ENCODE measurements at places on chromosomes 2 and 18.
A peak's percentile ranks its signal among the peaks of the same experiment; 100 is the strongest.

- peaks cover 8% of the 10 kb centered on the region for H3K4me1 ChIP-seq
- H3K27ac ChIP-seq, result no peak overlapping the region
- no peaks in the 10 kb centered on the region for H3K36me3 ChIP-seq
- H3K27me3 ChIP-seq, result no peaks in the 10 kb centered on the region
Observed at GRCh38 chr2:231533086-231533776, 3.0 kb upstream of the NMUR1 start.

- 0 out of 2 replicates have a peak, but pooled peaks cover 5% of the 10 kb centered on the region for H3K27me3 ChIP-seq
- peaks cover 6% of the 10 kb centered on the region for H3K4me1 ChIP-seq
- H3K4me3 ChIP-seq, result no peak overlapping the region
- no peaks in the 10 kb centered on the region for H3K36me3 ChIP-seq
- DNase-seq, result no peak
- H3K27ac ChIP-seq, result peak overlapping the region; percentile 26
Observed at GRCh38 chr2:70371753-70372152, 69.9 kb upstream of the FAM136A start.

DNA sequence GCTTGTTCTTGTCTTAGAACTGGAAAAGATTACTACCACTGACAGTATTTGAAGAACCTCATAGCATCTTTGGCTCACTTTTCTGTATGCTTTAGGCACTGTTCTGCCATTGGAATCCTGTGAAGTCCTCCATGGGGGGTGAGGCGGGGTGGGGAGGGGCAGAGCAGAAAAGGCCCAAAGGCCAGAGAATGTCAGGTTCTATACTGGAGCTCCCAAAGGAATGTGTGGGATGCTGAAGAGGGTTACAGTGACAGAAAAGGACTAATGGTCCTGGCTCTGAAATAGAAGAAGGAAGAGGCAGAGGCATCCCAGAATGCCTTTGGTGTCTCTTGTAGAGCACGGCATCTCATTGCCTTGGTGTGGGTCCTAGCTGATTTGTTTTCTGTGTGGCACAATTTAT is 141.9 kb downstream of the HAUS1 start:
- peaks cover 13% of the 10 kb centered on the region for H3K4me1 ChIP-seq
- H3K36me3 ChIP-seq, result no peaks in the 10 kb centered on the region
- DNase-seq, result no peak
- H3K27me3 ChIP-seq, result no peaks in the 10 kb centered on the region
- H3K27ac ChIP-seq, result no peak overlapping the region
- H3K4me3 ChIP-seq, result no peak overlapping the region

- H3K4me1 ChIP-seq, result no peaks in the 10 kb centered on the region
- H3K36me3 ChIP-seq, result no peaks in the 10 kb centered on the region
- H3K27me3 ChIP-seq, result no peaks in the 10 kb centered on the region
- no peak overlapping the region for H3K4me3 ChIP-seq
- DNase-seq, result no peak
Observed at GRCh38 chr18:39724652-39725051, 2159.1 kb upstream of the CELF4 start.

GRCh38 chr2:184543832-184544231 is 54.5 kb upstream of the ZNF804A start:
- H3K4me1 ChIP-seq, result no peaks in the 10 kb centered on the region
- no peaks in the 10 kb centered on the region for H3K27me3 ChIP-seq
- no peaks in the 10 kb centered on the region for H3K36me3 ChIP-seq
- H3K27ac ChIP-seq, result no peak overlapping the region

DNA sequence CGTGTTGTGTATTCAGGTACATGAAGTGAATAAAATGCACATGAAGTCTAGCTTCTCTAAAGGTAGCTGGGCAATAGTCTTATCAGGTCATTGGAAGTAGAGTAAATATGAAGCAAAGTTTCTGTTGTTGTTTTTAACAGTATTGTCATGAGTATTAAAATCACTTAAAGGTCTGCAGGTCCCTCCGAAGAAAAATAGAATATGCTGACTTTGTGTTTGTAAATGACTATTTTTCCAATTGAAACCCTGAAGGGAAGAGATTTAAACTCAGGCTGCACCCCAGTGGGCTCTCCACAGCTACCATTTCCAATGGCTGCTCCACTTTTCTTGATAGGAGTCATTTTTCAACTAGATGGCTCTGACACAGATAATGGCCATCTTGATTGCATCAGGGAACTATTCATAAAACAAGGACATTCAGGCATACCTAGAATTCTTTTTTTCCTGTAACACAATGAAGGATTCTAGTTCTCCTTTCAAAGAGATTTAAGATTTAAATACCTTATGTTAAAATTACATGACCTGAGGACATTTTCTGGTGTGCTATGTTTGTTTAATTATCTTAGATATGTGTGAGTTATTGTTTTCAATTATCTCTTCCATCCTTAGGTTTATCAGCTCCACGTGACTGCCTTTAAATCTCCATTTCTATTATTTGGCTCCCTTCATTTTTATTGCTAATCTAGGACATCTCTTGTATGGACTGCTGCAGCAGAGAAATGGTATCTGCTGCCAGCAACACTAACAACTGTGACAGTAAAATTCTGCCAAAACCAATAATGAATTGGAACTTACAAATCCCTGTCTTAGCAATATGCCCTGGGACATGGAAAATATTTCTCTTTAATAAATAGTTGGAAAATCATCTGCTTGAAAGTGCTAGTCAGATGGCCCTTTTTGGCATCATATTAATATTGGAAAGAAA is 149.2 kb upstream of the NOSTRIN start:
- no peak for DNase-seq
- H3K4me3 ChIP-seq, result no peak overlapping the region
- no peaks in the 10 kb centered on the region for H3K36me3 ChIP-seq

- H3K4me1 ChIP-seq, result no peaks in the 10 kb centered on the region
- no peak overlapping the region for H3K27ac ChIP-seq
- no peak for DNase-seq
- H3K27me3 ChIP-seq, result no peaks in the 10 kb centered on the region
Observed at GRCh38 chr2:23118894-23119293, 266.1 kb upstream of the KLHL29 start.

GRCh38 chr2:24315669-24316068 is 44.7 kb downstream of the ITSN2 start:
- peaks cover 5% of the 10 kb centered on the region for H3K4me1 ChIP-seq
- peaks cover 9% of the 10 kb centered on the region for H3K36me3 ChIP-seq
- DNase-seq, result no peak
- H3K4me3 ChIP-seq, result no peak overlapping the region

DNA sequence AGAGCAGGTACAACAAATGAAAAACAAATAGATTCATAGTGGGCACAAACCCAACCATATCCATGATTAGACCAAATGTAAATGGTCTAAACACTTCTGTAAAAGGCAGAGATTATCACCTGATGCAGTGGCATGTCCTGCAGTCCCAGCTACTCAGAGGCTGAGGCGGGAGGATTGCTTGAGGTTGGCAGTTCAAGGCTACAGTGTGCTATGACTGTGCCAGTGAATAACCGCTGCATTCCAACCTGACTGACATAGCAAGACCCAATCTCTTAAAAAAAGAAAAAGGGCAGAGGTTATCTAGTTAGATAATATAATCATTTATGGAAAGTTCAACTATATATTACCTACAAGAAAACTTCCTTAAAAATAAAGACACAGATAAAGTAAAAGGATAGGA is 21.3 kb upstream of the SLC3A1 start:
- H3K27me3 ChIP-seq, result no peaks in the 10 kb centered on the region
- H3K4me3 ChIP-seq, result no peak overlapping the region
- no peak for DNase-seq
- no peaks in the 10 kb centered on the region for H3K36me3 ChIP-seq

DNA sequence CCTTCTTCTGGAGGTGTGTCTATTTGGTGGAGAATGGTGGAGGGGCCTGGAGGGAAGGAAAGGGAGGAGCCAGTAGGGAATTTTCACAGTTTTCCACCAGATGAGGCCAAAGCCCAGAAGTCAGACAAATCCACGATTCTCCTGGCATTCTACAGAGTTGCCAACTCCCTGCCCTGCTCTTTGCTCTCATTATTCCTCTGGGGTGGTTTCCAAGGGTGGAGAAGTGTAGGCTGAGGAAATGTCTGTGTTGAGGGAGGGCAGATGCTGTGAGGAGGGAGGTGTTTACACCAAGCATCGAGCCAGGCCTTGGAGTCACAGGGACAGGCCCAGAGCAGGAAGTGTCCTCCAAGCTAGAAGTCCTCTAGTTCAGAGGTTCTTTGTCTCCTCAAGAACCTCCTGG is 124.1 kb upstream of the LGALSL start:
- H3K27ac ChIP-seq, result no peak overlapping the region
- no peaks in the 10 kb centered on the region for H3K27me3 ChIP-seq
- H3K4me1 ChIP-seq, result no peaks in the 10 kb centered on the region
- no peak for DNase-seq
- H3K36me3 ChIP-seq, result no peaks in the 10 kb centered on the region

DNA sequence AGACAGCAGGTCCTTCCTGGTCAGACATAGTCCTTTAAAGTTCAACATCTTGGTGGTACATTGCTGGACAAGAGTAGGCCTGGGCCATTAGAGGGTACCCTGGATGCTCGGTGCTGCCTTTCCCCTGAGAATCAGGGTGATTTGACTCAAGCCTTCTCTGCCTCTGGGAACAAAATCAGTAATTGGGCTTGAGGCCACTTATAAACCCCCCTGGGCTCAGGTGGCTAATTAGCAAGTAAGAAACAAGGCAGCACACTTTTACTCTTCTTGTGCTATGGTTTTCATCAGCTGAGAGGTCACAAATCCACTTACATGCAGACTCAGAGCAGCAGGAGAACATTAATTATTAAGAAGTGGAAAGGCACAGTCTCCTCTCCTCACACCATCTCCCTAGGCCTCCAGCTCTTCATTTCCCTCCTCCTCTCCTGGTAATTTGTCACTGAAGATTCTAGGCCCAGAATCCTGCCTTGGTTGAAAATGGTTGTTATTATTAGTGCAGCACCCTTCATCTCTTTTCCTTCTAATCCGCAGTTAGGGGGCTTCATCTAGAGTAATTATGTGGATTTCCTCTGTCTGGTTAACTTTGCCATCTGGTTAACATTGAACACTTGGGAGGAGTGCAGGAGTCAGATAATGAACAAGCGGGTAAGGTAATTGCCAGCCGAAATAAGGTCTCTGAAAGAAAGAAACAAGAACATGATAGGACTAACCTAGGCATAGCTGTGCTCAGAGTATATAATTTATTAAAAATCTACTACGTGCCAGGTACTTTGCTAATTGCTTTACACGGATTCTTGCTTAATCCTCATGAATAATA is 29.7 kb upstream of the CASP10 start:
- no peaks in the 10 kb centered on the region for H3K27me3 ChIP-seq
- H3K4me3 ChIP-seq, result no peak overlapping the region
- peaks cover 73% of the 10 kb centered on the region for H3K36me3 ChIP-seq
- no peak for DNase-seq

DNA sequence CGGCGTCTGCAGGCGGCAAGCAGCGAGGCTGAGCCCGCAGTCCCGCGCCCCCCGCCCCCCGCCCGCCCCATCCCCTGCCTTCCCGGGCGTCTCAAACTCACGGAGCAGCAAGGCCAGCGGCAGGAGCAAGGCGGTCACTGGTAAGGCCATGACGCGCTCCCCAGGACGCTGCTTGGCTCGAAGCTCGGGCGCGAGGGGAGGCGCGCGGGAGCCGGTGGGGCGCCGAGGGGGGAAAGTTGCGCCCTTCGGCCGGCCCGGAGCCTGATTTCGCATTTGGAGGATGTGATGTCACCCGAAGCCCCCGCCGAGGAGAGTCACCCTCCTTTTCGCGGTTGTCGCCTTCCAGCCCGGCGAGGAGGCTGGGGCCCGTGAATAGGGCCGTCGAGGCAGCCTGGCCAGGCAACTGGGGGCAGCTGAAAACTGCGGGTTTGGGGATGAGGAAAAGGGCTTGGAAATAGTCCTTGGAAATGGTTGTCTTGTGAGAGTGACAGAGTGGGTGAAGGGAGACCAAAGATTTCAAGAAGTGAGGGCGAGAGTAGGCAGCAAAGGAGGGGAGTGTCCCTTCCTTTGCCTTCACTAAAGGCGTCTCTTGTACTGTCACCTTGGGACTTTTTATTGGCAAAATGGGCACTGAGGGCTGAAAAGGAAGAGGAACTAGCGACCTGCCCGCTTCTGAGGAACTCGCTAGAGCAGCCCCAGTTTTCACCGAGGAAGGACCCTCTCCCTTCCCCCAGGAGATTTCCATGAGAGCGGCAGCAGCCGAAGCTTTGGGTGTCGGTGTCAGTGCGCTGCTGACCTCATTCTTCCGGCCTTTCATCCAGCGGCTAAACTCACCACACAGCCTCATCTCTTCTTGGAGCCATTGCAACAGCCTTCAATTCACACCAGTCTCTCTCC is at the start of gene CD8A:
CD8A (minus strand) TSS at position 238 of the 897 bp plus-strand sequence; CDS start at position 150, 88 bp downstream.
- H3K27me3 ChIP-seq, result peaks cover 50% of the 10 kb centered on the region
- no peak within 1 kb of the TSS for H3K4me3 ChIP-seq
- DNase-seq, result no peak

- 0 out of 2 replicates have a peak, but pooled peaks cover 3% of the 10 kb centered on the region for H3K4me1 ChIP-seq
- no peak for DNase-seq
- no peaks in the 10 kb centered on the region for H3K36me3 ChIP-seq
- no peaks in the 10 kb centered on the region for H3K27me3 ChIP-seq
- H3K27ac ChIP-seq, result no peak overlapping the region
Observed at GRCh38 chr2:160194946-160195345, 5.1 kb downstream of the ITGB6 start.

GRCh38 chr18:79465392-79465991 is 69.8 kb downstream of the NFATC1 start:
- peaks cover 2% of the 10 kb centered on the region for H3K36me3 ChIP-seq
- peaks cover 19% of the 10 kb centered on the region for H3K4me1 ChIP-seq
- H3K27ac ChIP-seq, result peak overlapping the region; percentile 64

DNA sequence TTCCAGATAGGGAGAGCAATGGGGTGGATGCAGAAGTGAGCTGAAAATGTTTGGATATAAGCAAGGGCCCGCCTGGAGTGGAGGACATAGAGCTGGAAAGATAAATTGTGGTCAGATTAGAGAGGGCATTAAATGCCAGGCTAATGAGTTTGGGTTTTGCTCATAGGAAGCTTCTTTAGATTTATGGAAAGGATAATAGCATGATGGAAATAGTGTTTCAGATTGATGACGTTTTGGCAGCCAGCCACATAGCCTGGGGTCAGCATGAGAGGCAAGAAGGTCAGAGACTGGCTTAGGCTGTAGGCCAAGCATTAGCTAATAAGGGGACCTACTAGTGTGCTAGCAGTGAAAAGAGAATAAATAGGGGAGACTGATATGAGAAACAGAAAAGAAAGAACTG is 321.6 kb downstream of the STK39 start:
- no peak overlapping the region for H3K4me3 ChIP-seq
- no peaks in the 10 kb centered on the region for H3K36me3 ChIP-seq
- DNase-seq, result no peak
- no peaks in the 10 kb centered on the region for H3K4me1 ChIP-seq
- 0 out of 2 replicates have a peak, but pooled peaks cover 4% of the 10 kb centered on the region for H3K27me3 ChIP-seq

GRCh38 chr18:42187611-42188380 is 232.8 kb downstream of the PIK3C3 start:
- H3K4me3 ChIP-seq, result no peak overlapping the region
- H3K27ac ChIP-seq, result no peak overlapping the region
- no peaks in the 10 kb centered on the region for H3K27me3 ChIP-seq
- no peak for DNase-seq

GRCh38 chr18:36378205-36378604 is 80.7 kb downstream of the FHOD3 start:
- DNase-seq, result no peak
- no peaks in the 10 kb centered on the region for H3K36me3 ChIP-seq
- H3K4me1 ChIP-seq, result no peaks in the 10 kb centered on the region
- no peak overlapping the region for H3K27ac ChIP-seq
- H3K27me3 ChIP-seq, result peaks cover 6% of the 10 kb centered on the region
